ENCODE measurements at places on chromosomes 3 and 15.
A peak's percentile ranks its signal among the peaks of the same experiment; 100 is the strongest.

GRCh38 chr3:73411993-73412392 lies 212.7 kb downstream of the PDZRN3 start:
- DNase-seq: no peak

DNA sequence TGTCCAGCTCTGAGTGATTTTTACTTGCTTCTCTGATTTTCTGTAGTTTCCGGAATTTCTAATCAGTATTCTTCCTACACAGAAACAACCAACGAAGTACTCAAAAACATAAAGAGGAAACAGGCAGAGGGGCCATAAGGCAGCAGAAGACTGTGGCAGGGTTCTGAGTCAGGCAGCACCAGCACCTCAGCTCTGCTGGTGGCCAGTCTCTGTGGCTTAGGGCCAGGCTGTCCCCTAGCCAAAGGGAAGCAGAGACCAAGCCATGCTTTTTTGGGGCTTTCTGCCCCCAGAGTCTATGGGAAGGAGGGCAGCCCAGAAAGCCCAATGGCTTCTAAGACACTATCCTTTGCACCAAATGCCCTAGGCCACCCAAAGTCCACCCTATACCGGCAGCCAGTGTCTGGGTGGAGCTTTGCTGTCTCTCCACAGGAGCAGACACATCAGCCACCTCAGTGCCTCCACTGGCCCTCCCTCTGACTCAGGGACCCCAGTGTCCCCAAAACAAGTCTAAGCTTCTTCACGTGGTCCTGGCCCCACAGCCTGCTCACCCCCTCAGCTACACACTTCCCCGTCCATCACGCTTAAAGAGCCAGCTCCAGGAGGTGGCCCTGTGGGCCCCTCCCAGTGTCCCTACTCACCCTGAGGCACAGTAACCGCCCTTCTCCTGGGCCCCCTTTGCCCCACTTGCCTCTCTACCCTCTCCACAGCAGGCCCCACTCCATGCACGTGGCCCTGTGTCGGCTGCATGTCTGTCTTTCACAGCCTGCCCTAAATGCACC lies 46.2 kb downstream of the CCDC12 start:
- peak; percentile 5 for DNase-seq

DNA sequence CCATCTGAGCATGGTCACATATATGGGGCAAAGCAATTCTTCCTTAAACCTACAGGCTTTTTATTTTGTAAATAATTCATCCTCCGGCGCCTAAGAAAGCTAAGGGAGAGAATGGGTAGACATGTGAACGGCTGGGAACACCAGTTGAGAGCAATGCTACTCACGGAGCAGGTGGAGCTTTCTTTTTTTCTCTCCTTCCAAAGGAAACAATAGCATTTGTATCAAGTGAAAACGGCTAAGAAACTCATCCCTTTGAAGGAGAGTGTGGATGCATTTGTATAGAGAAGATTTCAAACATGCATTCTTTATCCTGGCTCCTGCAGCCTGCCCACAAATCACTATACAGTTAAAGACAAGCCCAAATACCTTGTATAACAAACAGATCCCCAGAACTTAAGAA lies 637.8 kb downstream of the MAGI1 start:
- no peak for DNase-seq

- no peak for DNase-seq
These were observed 154.6 kb downstream of the MAGI1 start for GRCh38 chr3:65884071-65884470.

GRCh38 chr15:58171476-58172061 lies 33.4 kb downstream of the AQP9 start:
- DNase-seq: no peak

GRCh38 chr15:81025721-81026370 lies 25.1 kb downstream of the TLNRD1 start:
- DNase-seq: no peak

- peak; percentile 25 for DNase-seq
These were observed 359.6 kb downstream of the SHQ1 start for GRCh38 chr3:72488738-72489035.

DNA sequence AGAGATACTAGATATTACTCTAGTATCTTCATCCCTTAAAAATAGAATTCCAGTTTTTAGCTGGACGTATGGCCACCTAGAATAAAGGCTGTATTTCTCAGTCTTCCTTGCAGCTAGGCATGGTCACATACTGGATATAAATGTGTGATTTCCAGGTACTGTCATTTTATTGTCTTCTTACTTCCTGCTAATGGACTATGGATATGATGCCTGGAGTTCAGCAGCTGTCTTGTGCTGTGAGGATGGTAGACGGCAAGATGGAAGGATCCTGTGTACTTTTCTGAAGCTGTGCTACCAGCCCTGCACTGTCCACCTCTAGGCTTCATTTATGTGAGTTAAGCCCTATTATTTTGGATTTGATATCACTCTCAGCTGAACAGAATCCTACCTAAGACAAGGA lies 83.4 kb downstream of the EBLN2 start:
- DNase-seq: no peak

GRCh38 chr3:50530001-50530970 lies 26.9 kb upstream of the CACNA2D2 start:
- DNase-seq: no peak

DNA sequence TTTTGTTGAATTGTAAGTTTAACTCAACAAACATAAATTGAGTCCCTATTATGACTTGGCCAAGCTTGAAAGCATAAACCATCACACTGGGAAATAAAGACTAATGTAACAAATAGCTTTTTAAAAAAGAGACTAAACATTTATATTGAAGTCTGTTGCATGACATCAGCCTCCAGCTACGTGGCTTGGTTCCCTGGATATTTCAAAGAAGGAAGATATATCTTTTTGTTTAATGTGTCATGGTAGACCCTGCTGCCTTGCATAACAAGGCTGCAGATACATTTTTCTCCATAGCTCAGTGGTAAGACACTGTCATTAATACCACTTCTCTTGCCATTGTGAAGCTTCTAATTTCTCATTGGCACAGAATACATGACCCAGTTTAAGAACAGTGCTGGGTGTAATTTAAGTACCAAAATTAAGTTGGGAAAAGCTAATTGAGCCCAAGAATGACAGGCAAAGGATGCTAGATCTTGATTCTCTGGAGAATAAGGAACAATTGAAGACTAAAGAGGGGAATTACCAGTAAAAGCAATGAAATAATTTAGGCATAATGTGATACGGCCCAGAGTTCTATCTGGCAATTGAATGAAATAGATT lies 14.0 kb downstream of the RCN2 start:
- peak; percentile 17 for DNase-seq

DNA sequence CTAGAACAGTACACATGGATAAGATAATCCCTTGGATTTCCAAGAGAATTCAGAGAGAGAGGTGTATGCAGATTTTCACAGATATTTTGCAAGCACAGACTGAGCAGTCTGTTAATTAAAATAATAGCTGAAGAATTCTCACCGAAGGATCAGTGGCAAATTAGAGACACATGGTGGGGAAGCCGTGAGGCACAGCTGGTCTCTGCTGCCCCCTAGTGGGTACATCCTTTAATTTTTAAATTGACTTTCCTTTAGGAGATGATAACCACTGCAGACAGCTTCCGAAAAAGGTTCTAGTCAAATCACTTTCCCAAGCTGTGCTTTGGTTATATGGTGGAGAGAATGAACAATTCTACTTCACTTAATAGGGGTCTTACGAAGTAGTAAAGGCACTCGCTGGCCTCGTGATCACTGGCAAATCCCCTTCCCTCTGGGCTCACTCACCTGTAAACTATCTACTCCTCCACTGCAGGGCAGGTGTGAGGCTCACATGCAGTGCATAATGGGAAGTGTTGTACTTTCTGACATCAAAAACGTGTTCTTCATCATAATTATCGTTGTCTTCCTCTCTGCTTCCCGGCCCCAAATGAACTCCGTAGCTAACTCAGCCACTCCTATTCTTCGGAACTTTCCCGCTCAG lies 19.5 kb downstream of the MESD start:
- peak; percentile 89 for DNase-seq

- peak; percentile 49 for DNase-seq
These were observed 398.8 kb downstream of the MECOM start for GRCh38 chr3:169264711-169265110.

DNA sequence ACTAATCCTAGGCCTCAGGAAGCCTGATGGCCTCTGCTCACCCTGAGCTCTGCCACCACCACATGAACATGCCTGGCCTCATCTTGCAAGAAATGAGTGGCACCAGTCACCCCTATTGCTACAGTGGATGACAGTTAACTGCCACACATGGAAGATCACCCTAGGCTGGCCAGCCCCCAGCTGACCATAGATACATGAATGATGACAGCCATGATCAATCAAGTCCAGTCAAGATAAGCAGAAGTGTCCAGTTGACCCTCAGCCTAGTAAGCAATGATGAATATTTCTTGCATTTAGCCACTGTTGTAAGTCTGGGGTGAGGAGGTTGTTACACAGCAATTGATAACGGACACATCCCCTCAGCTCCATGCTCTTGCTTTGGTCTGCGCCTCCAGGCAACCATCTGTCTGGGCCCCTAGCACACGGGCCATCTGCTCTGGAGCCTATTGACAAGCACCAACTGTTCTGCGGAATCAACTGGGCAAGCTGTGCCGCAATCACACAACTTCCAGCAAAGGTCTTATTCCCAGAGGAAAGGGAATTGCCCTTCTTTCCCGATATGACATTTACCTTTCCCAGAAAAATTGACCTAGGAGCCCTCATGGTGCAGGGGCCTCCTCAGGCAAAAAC lies 2.2 kb upstream of the LYZL4 start:
- DNase-seq: no peak

GRCh38 chr3:64195789-64196188 lies 29.5 kb downstream of the PRICKLE2 start:
- no peak for DNase-seq

DNA sequence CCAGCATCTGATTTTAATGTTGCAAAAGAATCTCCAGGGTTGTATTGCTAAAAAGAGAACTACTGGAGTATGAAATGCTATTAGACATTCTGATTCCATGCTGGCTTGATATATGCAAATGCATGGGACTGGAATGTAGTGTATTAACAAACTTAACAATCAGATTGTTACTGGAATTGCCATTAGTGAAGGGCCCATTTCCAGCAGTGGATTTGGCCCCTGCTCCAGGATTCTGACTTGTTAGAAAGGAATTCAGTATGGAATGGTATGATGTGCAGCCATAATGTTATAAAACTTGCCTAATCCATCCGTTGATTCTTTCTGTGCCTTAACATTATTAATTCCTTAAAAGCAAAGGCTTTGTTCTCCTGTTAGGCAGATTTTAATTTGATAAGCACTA lies 7.9 kb downstream of the ARRDC4 start:
- peak; percentile 66 for DNase-seq

DNA sequence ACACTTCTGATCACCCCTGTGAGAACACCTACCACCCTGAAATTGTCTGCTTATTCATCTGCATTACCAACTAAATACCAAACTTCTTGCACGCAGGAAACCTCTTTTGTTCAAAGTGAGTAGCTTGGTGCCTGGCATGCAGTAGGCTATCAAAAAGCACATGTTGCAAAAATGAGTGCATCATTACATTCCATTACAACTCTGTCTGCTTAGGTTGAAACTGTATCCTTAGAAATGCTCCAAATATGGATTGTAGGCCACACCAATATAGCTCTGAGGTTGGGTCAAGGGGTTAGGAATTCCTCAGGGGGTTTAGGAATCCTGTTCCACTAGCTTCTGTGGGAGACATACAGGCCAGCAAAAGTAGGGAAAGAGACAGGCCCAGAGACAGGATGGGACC lies 107.2 kb downstream of the THRB start:
- peak; percentile 24 for DNase-seq

- no peak for DNase-seq
These were observed 12.9 kb downstream of the SPINT1 start for GRCh38 chr15:40856746-40857145.

- DNase-seq: no peak
These were observed 31.1 kb downstream of the DGKG start for GRCh38 chr3:186330772-186331460.

GRCh38 chr3:48215019-48215418 lies 8.3 kb upstream of the CAMP start:
- no peak for DNase-seq

Measured in adipocyte (in vitro differentiated cells).